Upper lobe of right lung (tissue), 1 donor: ENCODE measurements at places on chromosomes 4 and X. TPM values are rescaled to one million over a fixed set of nuclear protein-coding genes. Genes with fewer than 3 reads are reported as not detected.

Gene TMEM156
- total RNA-seq, result 1.2 TPM

DNA sequence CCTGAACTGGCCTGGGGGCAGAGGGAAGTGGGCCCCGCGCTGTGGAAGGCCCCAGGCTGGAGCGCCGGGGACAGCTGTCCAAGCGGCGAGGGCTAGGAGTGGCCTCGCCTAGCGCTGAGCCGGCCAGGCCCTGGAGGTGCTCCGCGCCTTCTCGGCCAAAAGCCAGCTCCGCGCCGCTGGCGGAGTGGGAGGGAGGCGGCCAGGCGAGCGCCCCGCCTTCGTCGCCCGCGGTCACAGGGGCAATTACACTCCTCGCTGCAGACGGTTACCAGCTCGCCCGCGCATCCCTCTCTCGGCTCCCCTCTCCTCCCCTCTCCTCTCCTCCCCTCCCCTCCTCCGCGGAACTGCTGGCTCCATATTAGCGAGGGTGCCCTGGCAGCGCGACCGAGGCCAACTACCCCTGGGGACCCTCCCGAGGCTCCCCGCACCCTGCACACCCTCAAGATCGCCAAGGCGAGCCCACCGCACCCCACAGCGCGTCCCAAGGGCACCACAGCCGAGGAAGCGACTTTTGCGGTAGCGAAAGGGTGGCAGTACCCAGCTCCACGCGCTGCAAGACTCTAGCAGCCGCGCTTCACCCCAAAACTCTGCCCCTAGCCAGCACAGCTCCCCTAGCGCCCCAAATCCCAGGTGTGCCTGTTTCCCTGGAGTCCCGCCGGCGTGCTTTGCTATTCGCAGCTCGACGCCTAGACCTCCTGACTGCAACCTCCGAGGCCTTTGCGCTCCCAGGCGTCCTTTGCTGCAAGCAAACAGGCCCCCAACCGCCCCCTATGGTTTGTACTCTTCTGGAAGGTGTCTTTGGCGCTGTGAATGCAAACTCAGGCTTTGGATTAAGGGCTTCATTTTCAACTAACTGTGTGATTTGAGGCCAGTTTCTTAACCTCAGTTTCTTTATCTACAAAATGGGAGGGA is 91.4 kb downstream of the BCOR start:
- H3K4me3 ChIP-seq, result no peak overlapping the region
- DNase-seq, result peak; percentile 73
- H3K27me3 ChIP-seq, result no peaks in the 10 kb centered on the region

Gene MPP1
- 45.3 TPM for total RNA-seq

DNA sequence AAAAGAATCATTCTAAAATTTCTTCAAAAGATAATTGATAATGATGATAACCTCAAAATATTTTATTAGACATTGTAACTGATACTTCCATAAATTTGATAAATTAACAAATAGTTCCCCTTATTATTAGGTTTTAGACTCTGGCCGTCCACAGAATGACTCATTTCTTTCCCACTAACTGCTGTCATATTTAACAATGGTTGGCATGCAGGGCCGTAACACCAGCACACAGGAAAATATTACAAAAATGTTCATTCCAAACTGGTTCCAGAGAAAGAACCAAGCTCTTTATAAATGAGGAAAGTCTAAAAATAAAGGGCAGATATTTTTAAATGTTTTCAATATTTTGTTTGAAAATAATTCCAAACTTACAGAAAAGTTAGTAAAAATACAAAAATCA is 28.2 kb downstream of the WDFY3 start:
- no peak overlapping the region for H3K27ac ChIP-seq
- DNase-seq, result no peak
- peaks cover 19% of the 10 kb centered on the region for H3K4me1 ChIP-seq

Gene PPBP
- 3.4 TPM for total RNA-seq

- H3K4me1 ChIP-seq, result no peaks in the 10 kb centered on the region
- no peaks in the 10 kb centered on the region for H3K27me3 ChIP-seq
- no peak overlapping the region for H3K4me3 ChIP-seq
- H3K36me3 ChIP-seq, result no peaks in the 10 kb centered on the region
- no peak overlapping the region for H3K27ac ChIP-seq
These were observed 326.8 kb downstream of the BMPR1B start for GRCh38 chr4:95084584-95084983.

Gene MTNR1A
- total RNA-seq, result not detected

DNA sequence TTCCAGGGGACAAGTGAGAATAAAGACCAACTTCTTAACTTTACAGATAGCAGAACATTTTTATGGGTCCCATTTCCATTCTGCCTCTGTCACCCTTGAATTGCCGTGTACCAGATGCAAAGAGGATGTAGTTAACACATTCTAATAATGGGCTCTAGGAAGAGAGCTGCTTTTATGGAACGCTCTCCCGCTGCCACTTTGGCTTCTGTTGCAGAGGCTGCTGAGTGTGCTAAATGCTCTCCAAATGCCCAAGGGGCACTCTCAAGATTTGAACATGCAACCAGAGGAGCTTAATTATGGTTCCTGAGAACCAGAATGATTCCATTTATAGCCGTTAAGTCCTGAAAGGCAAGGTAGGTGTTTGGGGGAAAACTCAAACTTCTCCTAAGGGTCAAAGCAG is 28.1 kb upstream of the GPC3 start:
- no peak overlapping the region for H3K4me3 ChIP-seq
- H3K4me1 ChIP-seq, result no peaks in the 10 kb centered on the region
- H3K27me3 ChIP-seq, result no peaks in the 10 kb centered on the region

GRCh38 chrX:24146283-24146949 is 3.1 kb upstream of the ZFX start:
- H3K4me1 ChIP-seq, result peaks cover 18% of the 10 kb centered on the region
- no peaks in the 10 kb centered on the region for H3K36me3 ChIP-seq
- no peak for DNase-seq
- H3K27ac ChIP-seq, result peak overlapping the region; percentile 63
- peak overlapping the region; percentile 10 for H3K4me3 ChIP-seq

Gene DDIT4L
- total RNA-seq, result 0.98 TPM

- H3K4me3 ChIP-seq, result peak within 1 kb of the TSS; percentile 58
- H3K27ac ChIP-seq, result peak within 1 kb of the TSS; percentile 43
- H3K4me1 ChIP-seq, result peaks cover 5% of the 10 kb centered on the region
- no peaks in the 10 kb centered on the region for H3K36me3 ChIP-seq
These were observed at the start of gene SLIT2 for GRCh38 chr4:20251796-20252655. SLIT2 (plus strand) TSS chr4:20251905; CDS start chr4:20253816, 1,911 bp downstream.

Gene TRIM2
- 35.9 TPM for total RNA-seq

DNA sequence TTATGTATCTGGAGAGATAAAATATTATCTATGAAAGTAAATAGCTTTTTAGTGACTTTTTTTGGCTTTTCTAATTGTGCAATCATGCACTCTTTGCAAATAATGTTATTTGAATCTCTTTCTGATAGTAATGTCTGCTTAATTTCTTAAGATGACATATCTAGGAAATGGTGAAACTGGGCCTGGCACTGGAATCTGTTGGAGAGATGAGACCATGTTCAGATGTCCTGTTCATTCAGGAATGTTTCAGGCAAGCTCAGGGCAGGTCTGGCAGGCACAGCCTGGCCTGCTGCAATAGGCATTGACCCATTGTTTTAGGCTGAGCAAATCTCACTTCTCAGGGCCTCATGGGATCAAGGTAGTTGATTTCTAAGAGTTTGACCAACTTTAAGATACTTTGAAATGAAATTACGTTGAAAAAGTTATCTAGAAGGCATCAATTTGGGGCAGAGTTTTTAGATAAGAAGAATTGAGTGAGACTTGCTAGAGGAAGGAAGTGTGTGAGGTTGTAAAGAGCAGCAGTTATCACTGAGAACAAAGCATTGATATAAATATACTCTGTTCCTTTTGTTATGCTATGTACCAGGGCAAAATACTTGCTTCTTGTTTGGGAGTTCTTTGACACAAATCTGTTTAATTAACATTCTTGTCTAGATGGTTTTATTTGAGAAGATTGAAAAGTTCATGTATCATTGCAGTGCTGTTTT is 133.0 kb upstream of the LEF1 start:
- no peak overlapping the region for H3K27ac ChIP-seq
- DNase-seq, result no peak
- H3K27me3 ChIP-seq, result no peaks in the 10 kb centered on the region
- H3K36me3 ChIP-seq, result no peaks in the 10 kb centered on the region
- H3K4me1 ChIP-seq, result no peaks in the 10 kb centered on the region
- no peak overlapping the region for H3K4me3 ChIP-seq

DNA sequence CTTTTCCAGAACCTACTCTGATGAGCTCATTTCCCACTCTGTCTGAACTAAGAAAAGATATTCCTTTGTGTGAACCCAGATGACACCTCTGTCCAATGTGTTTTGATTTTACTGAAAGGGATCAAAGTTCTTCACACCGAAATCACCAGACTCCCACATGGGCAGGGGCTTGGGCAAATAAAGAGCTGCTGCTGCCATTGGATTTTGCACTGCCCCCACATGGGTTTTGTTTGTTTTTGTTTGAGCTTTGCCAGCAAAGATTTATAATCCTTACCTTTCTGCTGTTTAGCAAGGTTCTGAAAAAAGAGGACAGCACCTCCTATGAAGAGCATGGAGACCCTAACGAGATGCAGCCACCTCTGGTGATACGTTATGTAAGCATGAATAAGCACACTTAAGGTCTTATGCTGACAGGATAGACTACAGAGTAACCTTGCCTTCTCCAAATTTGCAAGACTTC is 44.3 kb downstream of the HSD17B13 start:
- no peak overlapping the region for H3K27ac ChIP-seq
- no peak for DNase-seq
- H3K36me3 ChIP-seq, result no peaks in the 10 kb centered on the region
- no peaks in the 10 kb centered on the region for H3K27me3 ChIP-seq

Gene MUC7
- total RNA-seq, result not detected

DNA sequence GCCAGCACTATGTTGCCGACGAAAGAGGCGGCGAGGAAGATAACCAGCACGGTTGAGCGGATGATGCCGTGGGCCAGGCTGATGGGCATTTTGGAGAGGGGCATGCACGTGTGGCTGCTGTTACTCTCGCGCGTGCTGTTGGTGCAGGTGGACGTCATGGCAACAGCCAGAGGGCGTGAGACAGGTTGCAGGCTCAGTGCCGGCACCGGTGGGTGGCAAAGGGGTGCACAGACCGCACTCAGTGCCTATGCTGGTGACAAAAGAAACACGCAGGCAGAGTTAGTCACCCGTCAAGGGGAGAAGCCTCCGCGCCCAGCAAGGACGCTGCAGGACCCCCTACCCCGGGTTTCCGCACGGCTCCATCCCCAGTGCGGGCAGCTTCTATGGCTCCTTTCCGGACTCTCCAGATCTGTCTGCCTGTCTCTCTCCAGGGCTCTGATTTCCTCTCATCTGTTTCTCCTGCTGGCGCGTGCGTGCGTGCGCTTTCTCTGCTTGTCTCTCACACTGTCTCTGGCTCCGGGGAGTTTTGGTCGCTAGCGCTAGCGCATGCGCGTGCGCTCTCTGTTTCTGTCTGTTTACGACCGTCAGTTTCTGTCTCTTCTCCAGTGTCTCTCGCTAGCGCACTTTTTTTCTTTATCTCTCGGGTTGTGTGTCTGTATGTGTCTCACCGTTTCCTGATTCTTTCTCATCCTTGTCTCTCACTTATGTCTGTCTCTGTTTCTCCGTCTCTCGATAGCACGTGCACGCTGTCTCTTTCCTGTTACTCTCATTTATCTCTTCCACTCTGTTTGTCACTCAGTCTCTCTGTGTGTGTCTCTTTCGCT is 2.1 kb downstream of the GPR101 start:
- peak overlapping the region; percentile 34 for H3K4me3 ChIP-seq
- no peaks in the 10 kb centered on the region for H3K36me3 ChIP-seq
- no peak for DNase-seq
- H3K4me1 ChIP-seq, result no peaks in the 10 kb centered on the region
- H3K27me3 ChIP-seq, result peaks cover 24% of the 10 kb centered on the region

Gene USP17L24
- total RNA-seq, result not detected

DNA sequence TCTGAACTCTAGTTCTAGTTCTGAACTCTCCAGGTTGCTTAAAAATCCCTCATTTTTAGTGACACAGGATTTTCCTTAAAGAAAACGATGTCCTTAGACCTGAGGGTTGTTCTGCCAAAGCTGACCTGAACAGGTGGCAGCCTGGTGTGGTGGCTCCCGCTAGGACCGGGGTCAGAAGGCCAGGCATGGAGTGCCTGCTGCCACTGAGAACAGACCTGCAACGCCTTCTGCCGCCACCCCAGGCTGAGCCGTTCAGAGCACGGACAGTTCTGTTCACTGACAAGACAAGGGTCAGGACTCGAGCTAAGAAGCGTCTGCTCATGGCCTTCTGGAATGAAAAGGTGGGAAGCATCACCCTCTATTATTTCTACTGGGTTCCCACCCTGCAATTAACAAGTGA is 15.8 kb downstream of the DCTD start:
- no peak overlapping the region for H3K4me3 ChIP-seq
- peaks cover 30% of the 10 kb centered on the region for H3K36me3 ChIP-seq
- no peaks in the 10 kb centered on the region for H3K27me3 ChIP-seq
- no peak for DNase-seq
- no peaks in the 10 kb centered on the region for H3K4me1 ChIP-seq

Gene TRMT2B
- total RNA-seq, result 20.9 TPM

DNA sequence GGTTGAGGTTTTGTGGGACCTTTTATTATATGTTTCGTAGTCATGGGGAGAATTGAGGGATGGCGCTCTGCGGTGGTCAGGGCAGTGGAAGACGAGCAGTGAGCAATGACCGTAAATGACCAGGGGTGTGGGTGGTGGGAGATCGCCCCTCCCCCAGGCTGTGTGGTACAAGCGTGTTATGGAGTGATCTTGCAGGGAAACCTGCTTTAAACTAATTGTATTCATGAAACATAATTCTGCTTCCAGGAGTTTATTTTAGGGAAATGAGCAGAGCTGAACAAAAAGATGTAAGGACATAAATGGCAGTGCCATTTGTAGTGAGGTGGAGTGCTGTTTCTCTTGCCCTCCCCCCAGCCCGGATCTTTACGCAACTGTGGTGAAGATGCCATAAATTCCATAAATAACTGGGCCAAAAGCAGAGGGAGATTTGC is 20.2 kb downstream of the GYG2 start:
- H3K4me1 ChIP-seq, result no peaks in the 10 kb centered on the region
- H3K27ac ChIP-seq, result no peak overlapping the region
- DNase-seq, result no peak
- no peaks in the 10 kb centered on the region for H3K27me3 ChIP-seq
- H3K36me3 ChIP-seq, result no peaks in the 10 kb centered on the region

GRCh38 chrX:151180400-151180799 is 4.0 kb downstream of the GPR50 start:
- H3K27me3 ChIP-seq, result peaks cover 21% of the 10 kb centered on the region
- H3K27ac ChIP-seq, result no peak overlapping the region
- no peaks in the 10 kb centered on the region for H3K36me3 ChIP-seq
- H3K4me1 ChIP-seq, result no peaks in the 10 kb centered on the region
- no peak for DNase-seq
- H3K4me3 ChIP-seq, result no peak overlapping the region

Gene MAPK10
- total RNA-seq, result 23.6 TPM

DNA sequence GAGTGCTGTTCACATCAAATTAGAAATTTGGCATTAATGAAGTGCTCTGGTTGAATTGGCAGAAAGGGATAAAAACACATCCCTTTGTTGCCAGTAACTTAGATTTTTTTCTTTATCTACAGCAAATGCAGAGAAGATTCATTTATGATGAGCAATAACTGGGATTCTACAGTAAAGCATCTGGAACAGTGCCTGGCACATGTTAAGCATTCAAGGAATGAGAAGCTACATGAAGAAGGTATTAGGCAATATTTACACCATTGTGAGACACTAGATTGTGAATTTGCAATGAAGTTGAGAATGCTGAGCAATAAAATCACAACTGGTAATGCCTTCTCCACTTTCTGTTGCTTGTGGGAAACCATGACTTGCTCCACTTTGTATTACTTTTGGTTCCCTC is 33.5 kb downstream of the PCDH19 start:
- H3K27me3 ChIP-seq, result no peaks in the 10 kb centered on the region
- H3K4me1 ChIP-seq, result no peaks in the 10 kb centered on the region
- no peak for DNase-seq
- no peaks in the 10 kb centered on the region for H3K36me3 ChIP-seq

Gene SPATA4
- total RNA-seq, result not detected

Gene RAB33A
- total RNA-seq, result 0.75 TPM

GRCh38 chr4:70654605-70655011 is 11.7 kb downstream of the JCHAIN start:
- H3K27me3 ChIP-seq, result no peaks in the 10 kb centered on the region
- DNase-seq, result no peak
- no peaks in the 10 kb centered on the region for H3K4me1 ChIP-seq
- no peak overlapping the region for H3K4me3 ChIP-seq
- H3K36me3 ChIP-seq, result no peaks in the 10 kb centered on the region
